ENCODE measurements at places on chromosomes 12 and 14. TPM values are rescaled to one million over a fixed set of nuclear protein-coding genes. Genes with fewer than 3 reads are reported as not detected.

TCP11L2 gene
- 31.9 TPM for total RNA-seq

PLCZ1 gene
- not detected for total RNA-seq

GLIPR1L2 gene
- total RNA-seq = 0.54 TPM

DNA sequence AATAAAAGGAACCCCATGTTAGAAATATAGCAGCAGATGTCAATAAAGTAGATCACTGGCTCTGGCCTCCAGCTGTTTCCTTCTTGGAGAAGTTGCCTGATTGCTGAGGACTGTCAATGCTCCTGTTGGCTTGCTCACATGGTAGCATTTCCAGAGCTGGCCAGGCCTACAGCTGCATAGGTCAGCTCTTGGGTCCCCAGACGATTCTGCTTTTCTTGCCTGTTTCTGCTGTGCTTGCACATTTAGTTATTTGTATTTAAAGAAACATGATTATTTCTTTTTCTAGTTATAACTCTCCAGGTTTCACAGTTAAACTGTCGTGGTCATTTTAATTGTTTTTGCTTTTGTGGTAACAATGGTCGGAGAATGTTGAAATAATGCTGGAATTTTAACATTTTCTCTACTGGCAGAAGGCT is 7.2 kb downstream of the NAV3 start:
- DNase-seq = no peak

GRCh38 chr12:72995616-72996015 is 723.4 kb downstream of the TRHDE start:
- DNase-seq = no peak
